ENCODE measurements at places on chromosomes 3 and 15.

DNA sequence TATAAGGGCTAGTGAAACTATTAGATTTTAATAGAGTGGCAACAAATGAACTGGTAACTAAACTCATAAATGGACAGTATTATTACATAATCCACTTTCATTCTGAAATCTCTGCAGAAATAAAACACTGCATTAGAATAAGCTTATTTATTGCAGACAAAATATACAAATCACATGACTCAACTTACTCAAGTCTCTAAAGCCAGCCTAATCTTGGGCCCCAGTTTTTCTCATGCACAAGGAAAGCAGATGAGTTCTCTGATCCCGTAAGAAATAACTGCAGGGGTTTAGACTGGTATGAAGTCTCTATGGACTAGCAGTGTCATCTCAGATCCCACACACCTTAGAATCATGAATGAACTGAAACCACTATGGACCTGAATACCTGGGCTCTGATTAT lies 5.8 kb downstream of the DLG1 start:
- DNase-seq = no peak

GRCh38 chr3:42473083-42473932 lies 29.1 kb upstream of the VIPR1 start:
- DNase-seq = no peak

GRCh38 chr3:70963431-70964275 lies 619.9 kb downstream of the FOXP1 start:
- DNase-seq = no peak

GRCh38 chr3:20038699-20039465 lies 1.4 kb upstream of the KAT2B start:
- no peak for DNase-seq

- no peak for DNase-seq
These were observed 4.0 kb upstream of the COL7A1 start for GRCh38 chr3:48599077-48599501.

- DNase-seq = no peak
These were observed 47.9 kb upstream of the MAGEF1 start for GRCh38 chr3:184759666-184760200.

GRCh38 chr15:28122038-28122949 lies 23.2 kb upstream of the OCA2 start:
- peak; percentile 67 for DNase-seq

Measured in cardiac septum (tissue), 1 donor.